ENCODE measurements at places on chromosomes 2 and 18.

- no peak for DNase-seq
Observed at GRCh38 chr18:61201511-61201910, 131.7 kb upstream of the CDH20 start.

DNA sequence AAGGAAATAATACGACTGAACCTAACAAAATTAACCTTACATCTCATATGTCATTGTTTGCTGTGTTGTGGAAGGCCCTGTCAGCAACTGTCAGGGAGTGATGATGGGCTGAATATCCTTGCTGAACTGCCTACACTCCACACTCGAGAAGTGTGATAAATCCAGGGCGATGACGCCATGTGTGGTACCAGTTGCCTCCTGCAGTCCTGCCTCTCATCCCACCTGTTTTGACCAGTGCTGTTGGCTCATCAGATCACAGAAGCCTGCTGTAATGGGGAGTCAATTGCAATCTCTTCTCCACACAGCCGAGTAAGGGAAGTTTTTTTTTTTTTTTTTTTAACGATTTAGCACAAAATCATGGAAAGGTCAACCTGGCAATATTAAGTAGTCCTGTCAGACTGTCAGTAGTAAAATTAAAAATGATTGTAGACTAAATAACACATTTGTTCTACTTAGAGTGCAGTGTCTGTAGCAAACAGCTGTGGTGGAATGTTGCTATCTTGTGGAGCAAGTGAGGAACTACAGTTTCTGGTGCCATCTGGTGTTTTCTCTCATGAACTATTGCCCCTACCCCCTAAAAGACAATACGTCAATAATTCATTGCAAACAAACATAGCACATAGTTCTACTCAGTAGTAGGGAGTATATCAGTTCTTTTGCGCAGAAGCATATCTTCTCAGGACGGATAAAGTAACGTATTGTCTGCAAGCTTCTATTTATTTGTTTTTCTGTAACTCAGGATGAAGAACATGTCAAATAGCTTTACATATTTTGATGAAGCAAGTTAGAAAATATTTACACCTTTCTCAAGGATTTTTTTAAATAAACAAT lies 347.6 kb downstream of the CTNNA2 start:
- no peak for DNase-seq

GRCh38 chr2:46183426-46183825 lies 113.8 kb upstream of the EPAS1 start:
- no peak for DNase-seq

DNA sequence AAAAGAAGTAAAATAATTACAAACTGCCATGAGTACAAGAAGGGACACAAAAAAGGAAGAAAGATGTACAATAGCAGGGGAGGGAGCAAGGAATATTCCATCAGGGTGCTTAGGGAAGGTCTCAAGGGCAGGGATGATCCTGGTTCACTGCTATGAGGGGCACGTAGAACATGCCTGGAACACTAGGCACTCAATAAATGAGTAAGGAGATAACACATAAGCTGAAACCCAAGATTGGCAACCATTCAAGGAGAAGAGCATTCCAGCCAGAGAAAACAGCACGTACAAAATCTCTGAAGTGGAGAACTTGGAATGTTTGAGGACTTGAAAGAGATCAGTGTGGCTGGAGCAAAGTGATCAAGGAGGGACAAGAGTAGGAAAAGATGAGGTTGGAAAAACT lies 103.2 kb downstream of the FAM161A start:
- no peak for DNase-seq

- DNase-seq = no peak
Observed at GRCh38 chr18:13318731-13319501, 100.4 kb downstream of the LDLRAD4 start.

DNA sequence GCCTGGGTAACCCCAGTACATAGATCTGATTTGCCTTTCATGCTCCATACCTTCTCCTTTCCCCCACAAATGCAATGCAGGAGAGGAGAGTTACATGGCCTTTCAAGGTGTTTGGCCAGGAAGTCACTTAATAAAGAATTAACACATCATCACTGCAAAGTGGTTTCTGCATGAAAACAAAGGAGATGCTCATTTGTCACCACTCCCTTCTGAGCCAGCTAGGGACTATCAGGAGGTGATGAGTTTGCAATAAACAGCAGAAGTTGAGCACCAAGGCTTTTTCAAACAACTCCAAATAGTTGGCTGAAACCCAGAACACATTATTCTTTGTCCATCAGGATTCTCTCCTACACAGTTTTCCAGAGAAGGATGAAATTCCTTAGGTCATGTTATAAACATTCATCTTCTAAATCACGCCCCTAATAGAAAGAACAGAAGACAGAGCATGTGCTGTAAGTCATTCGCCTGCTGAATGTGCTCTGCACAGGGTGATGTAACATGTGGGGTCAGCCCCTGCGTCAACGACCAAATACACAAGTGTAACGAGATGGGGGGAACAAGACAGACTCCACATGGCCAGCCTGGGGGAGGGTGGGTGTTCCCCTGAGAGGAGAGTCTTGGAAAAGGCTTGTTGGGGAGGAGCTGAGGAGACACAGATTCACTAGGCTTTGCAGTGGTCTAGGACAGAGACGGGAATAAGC lies 87.3 kb upstream of the RMDN2 start:
- peak; percentile 77 for DNase-seq

DNA sequence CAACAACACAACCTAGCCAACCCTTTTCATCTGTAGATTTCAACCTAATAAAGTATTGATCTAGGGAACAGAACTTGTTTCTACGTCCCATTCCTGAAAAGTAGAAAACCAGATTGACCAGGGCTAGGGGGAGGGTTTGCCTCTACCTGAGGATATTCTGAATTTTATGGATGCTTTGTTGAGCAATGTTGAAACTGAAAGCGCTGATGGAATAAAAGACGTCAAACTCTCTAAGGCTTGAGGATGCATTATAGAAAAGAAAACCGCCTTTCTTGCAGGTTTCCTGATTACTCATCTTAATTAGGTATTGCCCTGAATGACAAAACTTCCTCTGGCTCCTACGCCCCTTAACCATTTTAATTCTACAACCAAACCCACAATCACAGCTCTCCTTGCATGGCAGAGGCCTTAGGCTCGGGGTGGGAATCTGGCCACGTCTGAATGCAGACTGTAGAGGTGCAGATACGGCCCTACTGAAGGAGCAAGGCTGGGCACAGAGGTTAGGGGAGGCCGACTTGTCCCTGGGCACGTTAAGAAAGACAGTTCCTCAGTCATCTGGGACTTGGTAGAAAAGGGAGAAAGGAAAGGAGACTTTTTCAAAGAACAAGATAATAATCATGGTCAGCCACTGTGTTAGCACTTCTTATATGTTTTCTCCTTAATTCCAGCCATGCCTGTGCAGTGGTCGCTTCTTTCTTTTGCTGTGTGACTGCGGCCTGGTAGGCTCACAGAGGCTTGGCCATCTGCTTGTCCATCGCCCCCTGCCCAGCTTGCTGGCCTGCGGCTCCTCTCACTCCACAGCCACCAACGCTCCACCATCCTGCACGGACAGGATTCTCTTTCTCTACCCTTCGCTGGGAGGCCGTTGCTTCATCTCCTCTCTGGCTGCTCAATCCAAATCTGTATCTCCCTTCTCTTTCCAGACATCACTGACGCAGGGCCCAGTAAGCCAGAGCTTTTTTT lies 209.5 kb downstream of the VAPA start:
- no peak for DNase-seq
